ENCODE measurements at places on chromosomes 1 and 21.

GRCh38 chr1:245484176-245484575 is 329.4 kb downstream of the KIF26B start:
- no peak for DNase-seq

- no peak for DNase-seq
These were observed 143.9 kb downstream of the CLEC20A start for GRCh38 chr1:178352790-178353416.

DNA sequence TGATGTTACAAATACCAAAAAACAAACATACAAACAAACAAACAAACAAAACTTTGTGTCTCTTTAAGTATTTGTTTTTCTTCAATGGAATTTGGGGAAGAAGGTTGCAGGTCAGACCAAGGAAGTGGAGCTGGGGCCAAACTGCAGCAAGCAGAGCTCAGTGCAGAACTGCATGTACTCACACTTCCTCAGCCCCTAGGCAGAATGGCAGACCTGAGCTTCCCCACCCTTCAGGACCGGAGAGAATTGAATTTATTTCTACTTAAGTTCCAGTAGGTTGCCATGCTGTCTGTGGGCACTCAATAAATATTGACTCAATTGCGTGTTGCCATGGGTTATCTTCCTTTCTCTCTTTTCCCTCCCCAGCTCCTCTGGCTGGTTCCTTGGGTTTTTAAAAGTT is 173.6 kb downstream of the PTGER3 start:
- no peak for DNase-seq

DNA sequence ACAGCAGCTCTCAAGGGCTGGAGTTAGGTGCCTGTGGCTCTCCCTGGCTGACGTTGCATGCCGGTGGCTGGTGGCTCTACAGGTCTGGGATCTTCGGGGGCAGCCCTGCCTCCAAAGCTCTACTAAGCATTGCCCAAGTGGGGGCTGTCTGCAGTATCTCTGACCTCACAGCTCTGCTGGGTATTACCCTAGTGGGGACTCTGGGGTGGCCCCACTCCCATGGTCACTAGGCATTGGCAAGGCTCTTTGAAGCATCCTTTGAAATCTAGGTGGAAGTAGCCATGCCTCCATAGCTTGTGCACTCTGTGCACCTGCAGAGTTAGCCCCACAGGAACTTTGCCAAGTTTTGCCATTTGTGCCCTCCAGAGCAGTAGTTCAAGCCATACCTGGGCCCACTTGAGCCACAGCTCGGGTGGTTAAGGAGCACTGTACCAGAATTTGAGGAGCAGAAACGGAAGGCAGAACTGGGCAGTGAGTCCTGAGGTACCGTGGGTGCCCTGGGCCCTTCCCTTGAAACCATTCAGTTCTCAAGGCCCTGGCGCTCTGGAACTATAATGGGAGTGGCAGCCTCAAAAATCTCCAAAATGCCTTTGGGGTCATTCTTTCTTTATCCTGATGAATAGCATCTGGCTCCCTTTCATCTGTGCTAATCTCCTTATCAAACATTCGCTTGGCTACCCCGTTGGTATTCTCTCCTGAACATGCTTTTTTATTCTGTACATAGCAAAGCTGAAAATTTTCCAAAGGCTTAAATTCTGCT is 15.4 kb downstream of the GJA4 start:
- DNase-seq, result no peak

- no peak for DNase-seq
These were observed 124.4 kb downstream of the BEND5 start for GRCh38 chr1:48652334-48652733.

DNA sequence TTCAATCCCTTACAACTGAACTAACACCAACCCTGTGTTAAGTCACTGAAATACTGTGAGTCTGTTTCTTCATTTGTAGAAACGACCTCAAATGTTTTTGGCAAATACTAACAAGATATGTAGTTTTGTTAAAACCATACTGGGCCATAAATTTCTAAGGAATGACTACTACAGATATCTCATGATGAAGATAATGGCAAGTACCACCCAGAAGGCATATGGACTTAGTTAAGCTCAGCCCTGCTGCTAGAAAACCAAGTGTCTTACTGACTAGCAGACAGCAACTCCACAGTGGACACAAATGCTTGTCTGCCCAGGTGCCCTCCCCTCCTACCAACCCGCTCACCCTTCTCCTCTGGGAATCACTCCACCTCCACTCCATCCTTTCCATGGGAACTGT is 44.5 kb upstream of the BMP8B start:
- no peak for DNase-seq

GRCh38 chr1:149923626-149924025 is 4.0 kb downstream of the SF3B4 start:
- DNase-seq, result no peak
